ENCODE measurements at places on chromosomes 2 and 18.

DNA sequence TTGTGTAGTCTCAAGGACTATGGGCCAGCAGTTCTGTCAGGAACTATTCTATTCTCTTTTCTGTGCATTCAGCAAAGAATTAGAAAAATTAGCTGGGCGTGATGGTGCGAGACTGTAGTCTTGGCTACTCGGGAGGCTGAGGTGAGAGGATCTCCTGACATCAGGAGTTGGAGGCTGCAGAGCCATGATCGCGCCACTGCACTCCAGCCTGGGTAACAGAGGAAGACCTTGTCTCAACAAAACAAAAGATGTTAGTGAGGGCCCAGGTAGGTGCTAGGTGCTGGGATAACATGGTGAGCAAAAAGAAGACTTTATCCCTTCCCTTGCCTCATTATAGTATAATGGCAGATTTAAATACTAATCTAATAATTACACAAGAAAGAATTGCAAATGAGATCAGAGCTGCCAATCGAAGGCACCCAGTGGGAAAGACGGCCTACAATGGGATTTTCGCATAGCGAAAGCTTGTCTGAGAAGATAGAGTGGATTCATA is 447 bp upstream of the MRPL19 start:
- DNase-seq: no peak

DNA sequence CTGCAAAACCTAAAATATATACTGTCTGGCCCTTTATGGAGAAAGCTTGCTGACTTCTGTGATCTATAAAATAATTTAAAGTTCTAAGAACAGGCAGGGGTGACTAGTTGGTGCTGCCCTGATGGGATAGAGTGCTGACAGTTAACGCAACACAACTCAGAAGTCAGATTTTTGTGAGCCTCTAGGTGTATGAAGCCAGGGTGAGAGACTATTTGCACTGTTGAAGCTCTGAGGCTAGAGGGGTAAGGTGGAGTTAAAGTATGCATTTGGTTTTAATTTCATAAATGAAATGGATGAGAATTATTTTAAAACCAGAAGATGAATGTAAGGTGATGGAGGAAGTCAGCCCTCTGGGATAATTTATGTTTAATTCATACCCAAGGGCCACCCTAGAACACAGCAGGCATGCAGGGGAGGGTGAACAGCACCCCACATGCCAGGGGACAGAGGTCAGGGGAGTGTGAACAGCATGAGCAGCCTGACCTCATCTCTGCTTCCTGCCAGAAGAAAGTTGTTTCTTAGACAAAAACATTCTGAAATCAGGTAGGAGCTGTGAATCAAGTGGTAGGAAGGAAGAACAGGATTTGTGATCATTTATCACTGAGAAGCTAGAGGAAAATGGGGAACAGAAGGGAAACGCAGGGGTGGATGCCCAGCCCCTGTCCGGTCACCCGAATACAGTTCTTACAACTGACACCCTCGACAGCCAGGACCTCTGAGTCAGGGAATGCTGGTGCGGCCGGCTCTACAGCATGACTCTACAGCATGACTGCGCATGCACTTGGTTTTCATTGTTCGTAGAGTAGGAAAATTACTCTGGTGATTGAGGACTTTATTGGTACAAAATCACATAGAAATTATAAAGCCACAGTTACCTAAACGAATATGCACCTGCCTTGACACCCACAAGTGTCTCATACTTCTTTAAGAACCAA is 93.1 kb downstream of the MBP start:
- no peak for DNase-seq

DNA sequence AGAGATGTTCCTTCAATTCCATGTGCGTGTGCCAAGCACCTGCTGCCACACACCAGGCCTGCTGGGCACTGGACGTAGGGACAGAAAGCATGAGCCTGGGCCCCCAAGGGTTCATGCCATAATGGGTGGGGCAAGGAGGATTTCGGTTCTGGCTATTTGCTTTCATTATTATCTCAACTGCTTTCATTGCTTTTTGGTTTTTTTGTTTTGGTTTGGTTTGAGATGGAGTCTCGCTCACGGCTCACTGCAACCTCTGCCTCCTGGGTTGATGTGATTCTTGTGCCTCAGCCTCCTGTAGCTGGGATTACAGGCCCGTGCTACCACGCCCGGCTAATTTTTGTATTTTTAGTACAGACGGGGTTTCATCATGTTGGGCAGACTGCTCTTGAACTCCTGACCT is 57.2 kb downstream of the SF3B1 start:
- DNase-seq: no peak

- DNase-seq: no peak
These were observed 264.9 kb downstream of the MREG start for GRCh38 chr2:215748446-215748845.

- DNase-seq: no peak
These were observed 100.7 kb downstream of the LYPD6 start for GRCh38 chr2:149430743-149431736.

DNA sequence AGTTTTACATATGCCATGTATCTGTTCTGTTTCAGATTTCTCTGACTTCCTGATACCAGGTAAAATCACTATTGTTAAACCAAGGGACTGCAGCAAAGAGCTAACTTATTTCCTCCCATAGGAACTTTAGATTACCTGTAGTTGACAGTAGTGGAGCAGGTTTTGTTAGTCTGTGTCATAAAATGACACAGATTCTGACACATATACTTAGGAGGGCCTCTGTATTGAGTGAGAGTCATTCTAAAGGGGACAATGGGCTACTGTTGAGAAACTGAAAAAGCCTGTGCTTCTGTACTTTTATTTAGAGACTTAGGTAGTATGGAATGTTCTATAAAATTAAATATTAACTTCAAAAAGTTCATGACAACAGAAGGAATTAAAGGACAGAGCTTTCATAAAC is 48.2 kb downstream of the KCMF1 start:
- DNase-seq: no peak

- no peak for DNase-seq
These were observed 105.8 kb upstream of the PID1 start for GRCh38 chr2:229376866-229377265.

DNA sequence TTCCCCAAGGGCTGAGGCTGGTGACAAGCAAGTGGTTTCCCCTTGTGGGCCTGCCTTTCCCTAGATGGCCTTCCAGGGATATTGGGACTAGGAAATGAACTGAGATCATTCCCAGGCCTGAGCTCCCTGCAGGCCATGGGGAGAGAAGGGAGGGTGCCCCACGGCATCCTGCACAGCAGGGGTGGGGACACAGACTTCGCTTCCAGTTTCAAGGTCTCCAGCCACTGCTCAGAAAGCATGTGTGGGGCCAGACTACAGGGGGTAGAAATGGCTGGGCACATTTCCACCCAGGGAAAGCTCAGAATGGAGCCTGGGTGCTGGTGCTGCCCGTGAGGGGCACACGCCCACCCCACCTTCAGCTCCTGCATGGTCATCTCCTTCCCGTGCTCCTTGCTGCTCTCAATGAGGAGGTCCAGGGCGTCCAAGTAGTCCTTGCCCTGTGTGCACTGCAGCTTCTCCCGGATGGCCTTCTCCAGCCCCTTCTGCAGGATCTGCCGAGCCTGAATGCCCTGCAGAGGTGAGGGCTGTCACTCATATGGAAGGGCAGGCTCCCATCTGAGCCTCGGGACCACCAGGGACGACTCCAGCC is 13.2 kb downstream of the CYP26B1 start:
- no peak for DNase-seq

GRCh38 chr2:226971770-226972169 is 135.9 kb downstream of the RHBDD1 start:
- DNase-seq: no peak

GRCh38 chr18:40109252-40110049 is 1845.6 kb upstream of the PIK3C3 start:
- no peak for DNase-seq

GRCh38 chr18:12599543-12599942 is 58.4 kb downstream of the SPIRE1 start:
- no peak for DNase-seq

GRCh38 chr2:14902953-14903352 is 270.4 kb downstream of the LRATD1 start:
- DNase-seq: no peak

GRCh38 chr2:182581196-182581935 is 134.7 kb upstream of the DNAJC10 start:
- no peak for DNase-seq

DNA sequence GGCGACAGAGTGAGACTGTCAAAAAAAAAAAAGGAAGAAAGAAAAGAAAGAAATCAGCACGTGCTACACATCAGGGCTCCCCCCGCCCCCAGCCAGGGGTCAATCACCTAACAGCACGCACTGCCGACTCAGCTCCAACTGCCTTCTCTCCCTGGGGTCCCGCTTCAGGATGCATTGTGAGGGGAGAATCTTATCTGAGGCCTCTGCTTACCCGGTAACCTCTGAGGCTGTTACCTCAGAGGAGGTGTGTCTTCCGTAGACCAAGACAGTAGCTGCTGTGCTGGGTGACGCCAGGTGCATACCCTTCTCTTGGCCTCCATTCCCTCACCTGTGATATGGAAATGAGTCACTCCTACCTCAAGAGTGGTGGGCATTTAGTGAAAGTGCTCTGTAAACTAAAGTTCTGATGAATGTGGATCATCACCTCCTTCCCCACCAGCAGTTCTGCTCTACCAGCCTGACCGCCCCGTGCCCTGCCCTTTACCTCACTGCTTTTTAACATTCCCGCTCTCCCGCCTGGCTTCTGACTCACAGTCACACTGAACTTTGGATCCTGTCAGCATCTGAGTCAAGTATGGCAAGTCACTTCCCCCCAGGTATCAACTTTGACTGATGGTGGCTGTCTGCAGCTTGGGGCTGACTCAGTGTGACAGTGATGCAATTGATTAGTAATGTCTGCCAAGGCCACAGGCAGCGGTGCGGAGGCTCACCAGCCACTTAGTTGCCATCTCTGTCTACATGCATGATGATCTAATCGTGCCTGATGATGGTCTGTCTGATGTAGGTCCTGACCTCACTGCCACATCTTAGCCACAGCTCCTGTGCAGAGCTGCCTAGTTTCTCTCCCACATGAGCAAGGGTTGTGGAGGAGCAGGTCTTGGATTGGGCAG is 20.1 kb downstream of the ARID5A start:
- no peak for DNase-seq

DNA sequence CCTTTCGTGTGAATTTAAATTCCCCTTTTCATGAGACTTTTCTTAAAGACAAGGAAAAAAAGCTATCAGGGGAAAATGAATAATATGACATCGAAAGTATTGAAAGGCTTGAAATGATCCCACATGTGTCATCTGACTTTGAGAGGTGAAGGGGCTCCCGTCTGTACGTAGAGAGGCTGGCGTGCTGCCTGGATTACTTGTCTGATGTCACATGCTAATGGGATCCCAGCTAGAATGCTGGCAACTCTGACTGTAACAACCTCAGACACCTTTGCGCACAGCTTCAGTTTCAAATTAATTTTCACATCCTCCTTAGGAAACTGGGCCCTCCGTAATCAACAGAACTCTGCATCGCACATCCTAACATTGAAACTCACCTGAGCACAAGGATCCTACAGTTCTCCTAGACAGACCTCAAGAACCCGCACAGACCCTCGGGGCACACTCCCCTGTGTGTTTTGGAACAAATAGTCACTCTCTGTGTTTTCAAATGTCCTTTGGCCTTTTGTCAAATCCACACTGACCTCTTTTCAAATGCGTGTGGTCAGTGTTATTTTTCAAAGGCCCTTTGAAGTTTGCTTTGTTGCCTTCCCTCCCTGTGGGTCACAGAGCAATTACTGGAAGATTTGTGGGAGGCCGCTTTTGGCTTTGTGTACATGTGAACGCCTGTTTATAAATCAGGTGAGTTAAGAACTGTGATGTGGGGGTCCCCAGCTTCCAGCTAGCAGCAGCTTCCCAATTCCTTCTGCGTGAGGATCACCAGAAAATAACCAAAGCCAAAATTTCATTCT is 65.9 kb downstream of the IL1R2 start:
- DNase-seq: no peak
